ENCODE measurements at places on chromosomes 11 and 22. TPM values are rescaled to one million over a fixed set of nuclear protein-coding genes. Genes with fewer than 3 reads are reported as not detected.

GRCh38 chr11:86099874-86100273 is 31.0 kb upstream of the PICALM start:
- DNase-seq = no peak

DNA sequence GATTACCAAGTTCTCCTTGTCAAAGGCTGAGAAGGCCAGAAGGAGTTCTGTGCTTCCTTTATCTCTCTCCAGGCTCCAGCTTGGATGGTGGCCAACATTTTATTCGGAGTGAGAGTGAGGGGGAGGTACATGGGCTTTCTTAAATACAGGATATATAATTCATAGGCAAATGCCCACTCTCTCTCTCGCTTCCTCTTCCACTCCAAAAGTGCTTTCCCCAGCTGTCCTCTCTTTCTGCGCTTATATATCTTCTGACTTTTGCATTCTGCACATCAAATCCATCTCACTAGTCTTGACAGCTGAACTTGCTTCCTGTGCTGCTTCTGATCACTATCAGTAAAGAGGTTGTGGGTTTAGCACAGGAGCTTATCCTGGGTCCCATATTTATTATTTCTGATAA is 125.4 kb upstream of the ARHGAP20 start:
- no peak for DNase-seq

- peak; percentile 17 for DNase-seq
Observed at GRCh38 chr22:45889539-45890350, 87.2 kb downstream of the WNT7B start.

The CREBZF gene
- total RNA-seq = 12.7 TPM

GRCh38 chr11:3106736-3107524 is 49.7 kb upstream of the CARS1 start:
- no peak for DNase-seq

Data from heart left ventricle (tissue), 16 donors.